H1 (cell line): ENCODE measurements at places on chromosomes 2 and 18. TPM values are rescaled to one million over a fixed set of nuclear protein-coding genes. Genes with fewer than 3 reads are reported as not detected.

Gene TMEFF2
- total RNA-seq, result 1.5 and 3.7 TPM in 2 replicates

Gene LYG1
- total RNA-seq, result 0.86 TPM in 1 of 2 replicates, not detected in the other

Gene KCNJ13
- not detected in 2 replicates for total RNA-seq

Gene OSBPL1A
- 74.9 and 77.1 TPM in 2 replicates for total RNA-seq

Gene LAMA1
- total RNA-seq, result 48.7 and 48.8 TPM in 2 replicates

Gene MFSD6
- total RNA-seq, result 5.1 and 6.3 TPM in 2 replicates

Gene CYP27A1
- total RNA-seq, result 3.9 and 5.4 TPM in 2 replicates

Gene GRP
- total RNA-seq, result not detected in 2 replicates

Gene ZNF804A
- not detected in 2 replicates for total RNA-seq

Gene TMEM169
- total RNA-seq, result 2.4 and 2.5 TPM in 2 replicates

Gene RNF125
- 14.3 and 15.2 TPM in 2 replicates for total RNA-seq

Gene PROM2
- 3.8 and 4.6 TPM in 2 replicates for total RNA-seq

Gene UGT1A4
- not detected in 2 replicates for total RNA-seq

Gene IL36G
- total RNA-seq, result not detected in 2 replicates

Gene KLHL41
- total RNA-seq, result not detected in 2 replicates

Gene LDLRAD4
- total RNA-seq, result 1.2 and 1.4 TPM in 2 replicates

Gene PLEKHH2
- total RNA-seq, result 3.1 and 5.0 TPM in 2 replicates

Gene TANK
- total RNA-seq, result 19.7 and 26.1 TPM in 2 replicates

Gene KLHL30
- total RNA-seq, result 0.08 TPM in 1 of 2 replicates, not detected in the other

Gene RGPD5
- total RNA-seq, result 22.6 and 26.1 TPM in 2 replicates
